Body of pancreas (tissue), 4 donors: ENCODE measurements at places on chromosomes 16 and 17. TPM values are rescaled to one million over a fixed set of nuclear protein-coding genes. Genes with fewer than 3 reads are reported as not detected.

GRCh38 chr17:57340160-57340981 is 84.0 kb downstream of the MSI2 start:
- no peak for DNase-seq

GRCh38 chr16:48534601-48535340 is 75.2 kb downstream of the N4BP1 start:
- DNase-seq: no peak

DCAF7 gene
- 16.9 TPM for total RNA-seq

GRAPL gene
- total RNA-seq: not detected

RHBDL1 gene
- total RNA-seq: 1.8 TPM
